ENCODE measurements at places on chromosomes 5 and 9. TPM values are rescaled to one million over a fixed set of nuclear protein-coding genes. Genes with fewer than 3 reads are reported as not detected.

The ERCC8 gene
- 14.4 TPM for total RNA-seq

The CNTLN gene
- total RNA-seq: 5.6 TPM

The HDHD3 gene
- 23.0 TPM for total RNA-seq

The CPLANE1 gene
- total RNA-seq: 3.2 TPM

The RPS23 gene
- total RNA-seq: 3,600 TPM
